ENCODE measurements at places on chromosomes 13 and 19.
A peak's percentile ranks its signal among the peaks of the same experiment; 100 is the strongest.

DNA sequence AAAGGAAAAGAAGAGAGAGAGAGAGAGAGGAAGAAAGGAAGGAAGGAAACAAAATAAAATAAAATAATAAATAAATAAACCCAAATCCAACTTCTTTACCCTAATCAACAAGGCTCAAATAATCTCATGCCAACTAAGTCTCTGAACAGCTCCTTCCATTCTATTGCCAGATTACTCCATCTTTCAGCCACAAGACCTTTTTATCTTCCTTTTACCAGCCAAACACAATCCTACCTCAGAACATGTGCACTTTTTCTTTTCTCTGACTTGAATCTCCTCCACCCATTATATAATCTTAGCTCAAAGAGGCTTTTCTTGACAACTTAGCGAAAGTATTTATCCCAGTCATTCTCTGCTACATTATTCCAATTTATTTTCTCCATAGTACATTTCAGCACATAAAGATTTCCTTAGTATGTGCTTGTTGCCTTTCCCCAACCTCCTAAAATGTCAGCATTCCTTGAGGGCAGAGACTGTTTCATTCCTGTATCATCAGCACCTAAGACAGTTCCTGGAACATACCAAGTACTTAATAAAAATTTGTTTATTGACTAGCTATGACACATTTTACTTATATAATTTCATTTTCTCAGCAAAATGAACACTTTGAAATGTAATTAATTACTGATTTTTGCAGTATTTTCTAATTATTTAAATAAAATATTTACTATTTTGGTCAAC, 33.5 kb upstream of the USPL1 start:
- DNase-seq, result no peak

DNA sequence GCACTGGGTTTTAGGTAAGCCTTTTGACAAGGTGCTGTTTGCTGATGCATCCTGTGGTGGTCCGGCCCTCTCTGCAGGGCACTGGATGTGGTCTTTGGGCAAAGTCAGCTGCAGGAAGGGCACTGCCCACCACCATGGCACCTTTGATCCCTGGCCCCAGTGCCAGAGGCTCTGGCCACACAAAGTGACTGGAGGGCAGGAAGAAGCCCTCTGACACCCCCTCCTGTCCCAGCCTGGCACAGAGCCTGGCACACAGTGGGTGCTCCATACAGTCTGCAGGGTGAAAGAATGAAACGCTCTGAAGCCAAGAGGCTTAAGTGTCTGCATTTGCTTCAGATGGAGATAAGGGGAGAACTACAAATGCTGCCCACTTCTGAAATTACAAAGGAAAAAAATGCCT, 47.6 kb upstream of the CNMD start:
- DNase-seq, result no peak

GRCh38 chr13:66323745-66324347, 906.3 kb downstream of the PCDH9 start:
- DNase-seq, result no peak

DNA sequence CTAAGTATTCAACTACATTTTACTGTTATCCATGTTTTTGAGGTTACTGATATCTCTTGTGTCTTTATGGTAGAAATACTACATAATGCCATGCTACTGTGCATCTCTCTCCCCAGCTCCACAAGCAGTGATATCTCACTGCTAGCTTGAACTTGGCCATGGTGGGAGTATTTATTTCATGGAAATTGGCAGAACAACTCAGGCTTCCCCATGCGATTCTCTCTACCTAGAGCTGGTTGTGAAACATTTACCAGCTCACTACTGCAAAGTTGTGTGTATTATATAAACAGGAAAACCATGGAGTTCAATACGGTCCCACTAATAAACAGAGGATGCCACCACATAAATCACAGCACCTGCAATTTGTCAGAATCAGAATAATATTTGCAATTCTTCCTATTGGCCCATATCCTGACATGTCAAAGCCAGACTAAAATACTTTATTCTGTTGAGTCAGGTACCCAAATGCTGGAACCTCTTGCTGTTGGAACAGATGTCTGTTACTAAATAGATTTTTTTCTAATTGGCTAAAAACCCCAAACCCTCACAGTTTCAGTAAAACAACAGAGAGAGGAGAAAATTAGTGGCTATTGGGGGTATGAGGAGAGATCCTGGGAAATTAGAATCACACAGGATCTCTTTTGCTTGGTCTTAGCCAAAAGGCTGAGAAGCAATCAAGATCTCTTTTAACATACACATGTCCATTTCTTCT, 91.4 kb upstream of the SLC10A2 start:
- no peak for DNase-seq

DNA sequence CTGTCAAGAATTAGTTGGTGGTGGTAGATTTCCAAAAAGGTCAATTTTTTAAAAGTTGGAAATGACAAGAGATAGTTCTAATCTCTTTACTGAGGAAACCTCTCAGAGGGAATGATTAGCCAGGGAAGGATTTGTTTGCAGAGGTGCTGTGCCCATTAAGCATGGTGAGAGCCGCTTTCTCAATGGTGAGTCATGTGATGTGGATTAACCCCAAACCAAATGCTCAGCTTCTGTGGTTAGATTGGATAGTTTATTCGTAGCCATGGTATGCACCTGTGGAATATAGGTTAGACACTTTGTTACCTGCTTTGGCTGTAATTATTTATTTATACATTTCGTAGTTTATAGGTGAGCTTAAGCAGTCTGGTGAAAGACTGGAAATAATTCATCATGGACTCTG, 7.1 kb downstream of the HNRNPM start:
- no peak for DNase-seq

GRCh38 chr13:58528351-58528750, 896.8 kb downstream of the PCDH17 start:
- no peak for DNase-seq

DNA sequence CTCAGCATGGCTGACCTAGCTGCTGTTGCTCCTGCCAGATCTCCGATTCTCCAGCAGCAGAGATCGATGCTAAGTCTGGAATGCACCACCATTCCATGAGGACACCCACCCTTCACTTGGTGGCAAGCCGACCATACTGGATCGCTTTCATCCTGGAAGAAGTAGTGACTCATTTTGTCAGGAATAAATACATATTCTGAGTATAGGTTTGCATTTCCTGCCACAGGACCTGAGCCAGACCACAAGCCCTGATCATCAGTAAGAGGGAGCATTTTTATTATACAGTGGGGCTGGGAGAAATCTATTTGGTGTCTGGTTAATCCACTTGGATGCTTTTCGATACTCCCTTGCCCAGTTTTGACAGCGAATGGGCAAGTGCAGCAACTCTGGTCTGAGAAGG, 10.9 kb upstream of the KCTD15 start:
- no peak for DNase-seq

DNA sequence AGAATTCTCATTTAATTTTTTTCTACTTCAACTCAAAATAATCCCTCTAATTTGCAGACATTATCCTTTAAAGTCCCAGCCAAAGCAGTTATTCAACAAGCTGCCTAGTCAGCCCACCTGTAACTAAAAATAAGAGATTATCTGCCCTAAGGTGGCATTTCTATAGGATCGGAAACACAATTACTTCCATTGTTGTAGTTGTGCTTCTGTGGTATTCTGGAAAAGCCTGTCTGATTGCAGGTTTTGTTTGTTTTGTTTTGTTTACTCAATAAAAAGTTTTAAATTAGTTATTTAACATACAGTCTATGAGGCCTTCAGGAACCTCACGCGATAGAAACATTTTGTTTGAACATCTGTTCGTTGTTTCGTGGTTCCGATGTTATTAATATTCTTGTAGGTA, 101.0 kb downstream of the ZIC5 start:
- DNase-seq, result no peak

GRCh38 chr13:80547885-80548825, 207.2 kb upstream of the SPRY2 start:
- no peak for DNase-seq

GRCh38 chr19:30326393-30326710, 45.8 kb upstream of the ZNF536 start:
- no peak for DNase-seq

- DNase-seq, result no peak
Observed at GRCh38 chr13:31072041-31072440, 89.7 kb downstream of the HSPH1 start.

DNA sequence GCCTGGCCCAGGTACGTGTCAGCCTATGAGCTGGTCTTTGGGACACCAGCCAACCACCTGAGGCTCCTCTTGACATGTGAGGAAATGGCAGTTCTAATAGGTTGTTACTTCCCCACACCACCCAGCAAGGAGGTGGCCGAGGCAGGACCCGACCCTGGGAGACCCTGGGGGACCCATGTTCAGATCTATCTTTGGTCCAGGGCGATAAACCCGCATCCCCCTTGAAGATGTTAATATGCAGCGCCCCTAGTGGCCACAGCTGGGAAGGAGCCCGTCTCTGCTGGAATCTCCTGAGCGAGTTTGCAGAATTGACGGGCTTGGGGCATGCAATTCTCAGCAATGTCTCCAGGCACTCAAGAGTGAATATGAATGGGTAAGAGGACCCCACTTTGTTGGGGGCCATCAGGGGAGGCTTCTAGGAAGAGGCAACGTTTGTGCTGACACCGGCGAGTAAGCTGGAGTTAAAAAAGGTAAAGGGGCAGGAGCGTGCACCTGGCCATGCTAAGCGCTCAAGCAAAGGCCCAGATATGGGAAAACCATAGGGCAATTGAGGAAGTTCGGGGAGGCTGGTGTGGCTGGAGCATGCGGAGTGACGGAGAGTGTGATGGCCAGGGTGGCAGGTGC, 1.5 kb upstream of the MYO1F start:
- peak; percentile 28 for DNase-seq

DNA sequence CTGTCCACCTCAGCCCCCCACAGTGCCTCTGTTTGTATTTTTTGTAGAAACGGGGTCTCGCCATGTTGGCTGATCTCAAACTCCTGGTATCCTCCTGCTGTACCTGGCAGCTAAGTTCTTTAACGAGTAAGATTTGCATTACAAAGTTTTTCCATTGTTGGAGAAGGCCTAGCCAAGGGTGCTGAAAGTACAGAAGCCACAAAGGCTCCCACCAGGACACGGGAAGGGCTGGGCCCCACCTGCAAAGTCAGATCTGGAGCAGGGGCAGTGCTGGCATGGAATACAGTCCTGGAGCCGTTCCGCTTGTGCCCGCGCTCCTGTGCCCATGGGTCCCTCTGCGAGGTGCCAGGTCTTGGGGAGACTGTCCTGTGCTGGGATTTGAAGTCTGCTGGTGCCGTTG, 12.1 kb downstream of the FZR1 start:
- no peak for DNase-seq

- no peak for DNase-seq
Observed at GRCh38 chr13:81987159-81987558, 1646.2 kb upstream of the SPRY2 start.

DNA sequence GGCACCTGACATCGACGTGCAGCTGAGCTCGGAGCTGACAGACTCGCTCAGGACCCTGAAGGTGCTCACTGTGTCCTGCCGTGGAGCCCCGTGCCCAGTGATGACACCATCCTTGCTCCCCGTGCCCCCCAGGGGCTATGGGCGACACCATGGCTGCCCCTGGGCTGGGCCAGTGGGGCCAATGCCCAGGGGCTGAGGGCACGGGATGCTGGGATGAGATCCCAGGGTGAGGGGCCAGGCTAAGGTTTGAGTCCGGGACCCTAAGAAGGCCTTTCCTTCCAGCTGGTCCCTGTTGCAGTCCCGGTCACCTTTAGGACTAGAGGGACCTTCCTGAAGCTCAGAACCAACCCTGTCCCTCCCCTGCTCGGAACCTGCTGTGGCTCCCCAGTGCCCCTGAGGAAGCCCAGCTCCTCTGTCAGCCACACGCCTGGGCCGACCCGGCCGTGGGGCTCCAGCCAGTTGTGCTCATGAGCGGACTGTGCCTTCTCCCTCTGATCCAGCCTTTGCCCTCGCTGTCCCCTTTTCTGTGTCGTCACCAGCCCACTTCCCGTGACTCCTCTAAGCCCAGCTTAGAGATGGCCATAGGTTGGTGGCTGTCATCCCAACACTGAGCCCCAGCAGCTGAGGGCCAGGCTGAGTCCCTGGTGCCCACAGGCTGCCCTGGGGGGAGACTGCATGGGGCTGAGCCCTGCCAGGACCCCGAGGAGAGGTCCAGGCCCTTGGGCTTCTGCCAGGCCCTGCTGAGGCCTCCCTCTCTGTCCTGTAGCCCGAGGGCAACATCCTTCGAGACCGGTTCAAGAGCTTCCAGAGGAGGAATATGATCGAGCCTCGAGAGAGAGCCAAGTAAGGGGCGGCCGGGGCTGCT, 10.6 kb downstream of the NOP53 start:
- DNase-seq, result no peak
